IPS DF 19.7 (cell line): ENCODE measurements at places on chromosomes 6 and 20.

DNA sequence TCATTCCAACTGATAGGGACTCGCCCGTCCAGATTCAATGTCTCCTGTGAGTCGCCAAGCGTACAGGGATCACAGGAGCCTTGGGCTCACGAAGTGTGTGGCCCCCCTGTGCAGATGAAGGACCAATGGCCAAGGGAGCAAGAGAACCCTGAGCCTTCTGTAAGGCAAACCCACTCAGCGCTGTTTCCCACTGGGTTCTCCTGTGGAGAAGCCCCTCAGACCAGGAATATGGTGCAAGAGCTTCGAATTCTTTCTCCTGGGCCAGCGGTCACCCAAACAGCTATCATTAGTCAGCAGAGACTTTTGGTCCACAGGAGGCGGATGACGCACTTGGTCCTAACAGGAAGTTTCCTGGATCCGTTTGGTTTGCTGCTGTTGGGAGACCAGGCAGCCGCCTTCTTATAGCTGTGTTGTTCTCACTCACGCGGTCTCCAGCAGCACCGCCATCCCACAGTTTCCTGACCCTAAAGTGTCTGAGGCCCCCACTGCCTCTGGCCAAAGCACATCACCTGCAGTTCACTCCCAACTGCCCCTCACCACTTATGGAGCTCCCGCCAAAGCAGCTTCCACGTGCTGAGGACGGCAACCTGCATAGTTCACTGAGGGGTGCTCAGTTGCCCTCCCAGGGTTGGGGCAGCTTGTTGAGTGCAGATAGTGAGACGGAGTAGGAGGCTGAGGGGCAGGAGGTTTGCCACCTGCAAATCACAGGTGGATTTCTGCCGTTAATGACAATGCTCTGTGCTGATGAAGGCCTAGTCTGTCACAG lies 268.6 kb downstream of the ERMARD start:
- no peak for DNase-seq

DNA sequence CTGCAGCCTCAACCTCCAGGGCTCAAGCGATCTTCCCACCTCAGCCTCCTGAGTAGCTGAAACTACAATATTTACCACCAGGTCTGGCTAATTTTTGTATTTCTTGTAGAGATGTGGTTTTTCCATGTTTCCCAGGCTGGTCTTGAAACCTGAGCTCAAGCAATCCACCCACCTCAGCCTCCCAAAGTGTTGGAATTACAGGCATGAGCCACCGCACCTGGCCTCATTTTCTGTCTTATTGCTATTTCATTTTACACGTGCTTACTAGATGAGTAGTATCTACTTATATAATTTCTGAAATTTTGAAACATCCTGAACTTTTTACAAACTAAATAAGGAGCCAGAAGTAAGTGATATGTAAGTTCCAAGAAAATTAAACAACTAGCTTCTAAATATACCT lies 34.6 kb downstream of the CLIC5 start:
- DNase-seq: no peak

- no peak for DNase-seq
Observed at GRCh38 chr6:64280569-64280968, 645.0 kb downstream of the PHF3 start.

DNA sequence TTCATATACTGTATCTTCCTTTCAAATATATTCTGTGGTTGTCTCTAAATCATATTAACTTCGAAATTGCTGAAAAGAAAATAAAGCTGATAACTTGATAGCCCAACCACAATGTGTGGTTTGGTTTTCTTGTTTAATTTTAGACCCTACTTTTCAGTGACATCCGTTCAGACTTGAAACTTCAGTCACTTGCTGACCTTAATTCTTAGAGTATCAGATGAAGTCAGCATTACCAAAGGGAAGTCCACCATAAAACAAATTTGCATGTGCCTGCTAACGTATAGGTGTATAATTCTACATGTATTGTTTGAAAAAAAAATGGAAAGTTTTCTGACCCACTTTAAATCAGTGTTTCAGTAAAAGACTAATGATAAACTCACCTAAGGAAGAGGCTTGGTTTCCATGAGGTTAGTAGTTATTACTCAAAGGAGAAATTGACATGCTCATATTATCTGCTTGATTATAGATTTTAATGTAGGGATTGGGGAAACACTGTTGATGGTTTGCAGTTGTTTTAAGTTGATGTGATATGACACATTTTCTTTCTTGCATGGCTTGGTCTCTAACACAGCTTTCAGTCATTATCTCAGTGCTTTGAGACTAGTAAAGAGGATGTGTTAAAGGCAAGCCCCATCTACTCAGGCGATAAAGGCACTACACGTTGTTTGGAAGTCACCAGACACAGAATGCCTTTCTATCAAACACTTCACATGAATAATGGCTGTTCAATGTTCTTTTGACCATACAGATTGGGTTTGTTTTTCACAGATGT lies 5.2 kb upstream of the IL17A start:
- no peak for DNase-seq

GRCh38 chr6:118704915-118705314 lies 53.5 kb upstream of the CEP85L start:
- DNase-seq: no peak

GRCh38 chr6:10681795-10682194 lies 12.6 kb downstream of the C6orf52 start:
- DNase-seq: no peak
